ENCODE measurements at places on chromosomes 4 and X.
A peak's percentile ranks its signal among the peaks of the same experiment; 100 is the strongest.

DNA sequence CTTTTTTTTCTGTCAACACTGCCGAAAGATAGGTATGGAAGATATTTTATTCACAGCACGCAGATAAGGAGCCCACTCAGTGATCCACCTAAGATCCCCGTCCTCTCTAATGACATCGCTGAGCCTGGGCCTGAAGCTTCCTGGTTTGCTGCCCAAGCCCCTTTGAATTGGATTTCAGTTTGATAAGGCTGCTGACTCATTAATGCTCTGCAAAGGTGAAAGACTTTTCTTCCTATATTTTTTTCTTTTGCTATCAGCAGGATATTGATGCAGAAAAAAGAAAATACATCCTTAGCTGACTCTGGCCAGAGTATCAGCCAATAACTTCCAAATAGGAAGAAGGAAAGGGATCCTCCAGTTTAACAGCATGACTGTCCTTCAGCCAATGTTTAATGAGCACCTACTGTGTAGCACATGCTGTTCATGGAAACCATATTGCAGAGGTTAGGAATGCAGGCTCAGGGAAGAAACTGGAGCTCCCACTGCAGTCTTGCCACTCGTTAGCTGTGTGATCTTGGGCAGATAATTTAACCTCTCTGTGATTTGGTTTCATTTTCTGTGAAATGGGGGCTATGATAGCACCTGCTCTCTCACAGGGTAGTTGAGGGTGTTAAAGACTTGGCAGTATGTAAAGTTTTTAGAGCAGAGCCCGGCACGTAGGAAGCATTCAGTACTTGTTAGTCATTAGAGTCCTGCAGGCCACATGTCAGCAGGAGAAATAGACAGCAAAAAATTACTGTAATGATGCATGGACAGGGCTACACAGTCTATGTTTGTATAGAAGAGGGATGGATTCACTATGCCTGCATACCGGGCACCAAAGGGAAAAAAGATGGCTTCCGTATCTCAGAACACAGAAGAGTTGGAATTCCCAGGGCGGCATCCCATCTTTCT, 39.3 kb downstream of the EVC start:
- no peak for DNase-seq

GRCh38 chrX:131821945-131822622, 201.0 kb upstream of the STK26 start:
- peak; percentile 83 for DNase-seq

DNA sequence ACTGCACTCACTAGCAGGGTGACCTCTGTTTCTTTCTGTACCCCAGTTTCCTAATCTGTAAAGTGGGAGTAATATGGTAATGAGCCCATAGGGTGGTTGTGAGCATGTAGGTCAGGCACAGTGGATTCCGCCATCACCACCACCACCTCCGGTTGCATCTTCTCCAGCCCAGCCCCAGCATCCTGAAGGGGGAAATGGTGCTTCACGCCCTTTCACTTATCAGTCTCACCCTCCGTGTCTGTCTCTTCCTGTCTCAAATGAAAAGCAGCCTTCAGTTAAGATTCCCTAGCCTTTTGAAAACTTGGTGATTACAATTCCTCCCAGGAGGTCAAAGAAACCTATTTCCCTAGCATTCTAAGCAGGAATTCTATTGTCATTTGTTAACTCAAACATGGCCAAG, 16.9 kb upstream of the XPNPEP2 start:
- DNase-seq, result no peak

DNA sequence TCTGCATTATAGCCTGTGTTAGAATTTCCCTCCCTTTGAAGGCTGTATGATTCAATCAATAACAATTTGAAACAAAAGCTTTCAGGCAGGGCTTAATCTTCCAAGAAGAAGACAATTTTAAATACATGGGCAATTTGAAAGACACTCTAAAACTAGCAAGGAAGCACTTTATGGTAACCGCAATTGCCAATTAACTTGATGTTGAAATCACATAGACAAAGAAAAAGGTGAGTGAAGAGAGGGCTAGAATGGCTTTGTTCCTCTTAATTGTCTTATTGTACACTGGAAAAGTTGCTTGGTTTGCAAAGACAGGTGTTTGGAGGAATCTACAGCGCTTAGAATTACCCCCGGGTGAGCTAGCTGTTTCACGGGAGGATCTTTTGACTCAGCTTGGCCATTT, 74.4 kb upstream of the PRKX start:
- DNase-seq, result no peak

DNA sequence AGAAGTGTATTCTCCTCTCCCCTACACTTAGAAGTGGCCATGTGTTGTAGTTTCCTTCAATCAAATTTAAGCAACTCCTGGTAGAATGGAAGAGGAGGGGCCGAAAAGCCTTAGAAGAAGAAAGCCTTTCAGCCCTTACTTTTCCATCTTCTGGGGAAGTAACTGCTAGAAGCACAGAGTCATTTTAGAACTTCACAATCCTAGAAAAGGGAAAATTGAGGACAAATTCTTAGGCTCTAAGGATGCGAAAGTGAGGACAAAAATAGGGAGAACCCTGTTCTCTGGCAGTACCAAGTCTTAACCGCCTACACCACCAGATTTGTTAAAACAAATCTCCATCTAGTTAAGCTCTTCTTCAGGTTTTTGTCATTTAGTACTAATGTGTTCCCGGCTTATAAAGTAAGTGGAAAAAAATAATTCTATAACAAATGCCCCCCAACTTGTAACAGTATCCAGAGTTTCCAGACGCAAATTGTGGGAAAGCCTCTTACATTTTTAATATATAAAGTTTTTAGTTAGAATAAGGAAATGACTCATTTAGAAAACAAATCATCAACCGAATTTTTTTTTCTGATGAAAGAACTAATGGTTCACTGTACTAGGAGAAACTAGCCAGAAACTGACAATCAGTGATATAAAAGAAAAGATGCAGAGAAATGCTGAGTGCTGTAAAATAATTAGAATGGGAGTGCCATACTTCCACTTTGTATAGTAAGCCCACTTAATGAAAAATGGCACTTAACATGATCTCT, 76.0 kb downstream of the ARAP2 start:
- DNase-seq, result peak; percentile 10

DNA sequence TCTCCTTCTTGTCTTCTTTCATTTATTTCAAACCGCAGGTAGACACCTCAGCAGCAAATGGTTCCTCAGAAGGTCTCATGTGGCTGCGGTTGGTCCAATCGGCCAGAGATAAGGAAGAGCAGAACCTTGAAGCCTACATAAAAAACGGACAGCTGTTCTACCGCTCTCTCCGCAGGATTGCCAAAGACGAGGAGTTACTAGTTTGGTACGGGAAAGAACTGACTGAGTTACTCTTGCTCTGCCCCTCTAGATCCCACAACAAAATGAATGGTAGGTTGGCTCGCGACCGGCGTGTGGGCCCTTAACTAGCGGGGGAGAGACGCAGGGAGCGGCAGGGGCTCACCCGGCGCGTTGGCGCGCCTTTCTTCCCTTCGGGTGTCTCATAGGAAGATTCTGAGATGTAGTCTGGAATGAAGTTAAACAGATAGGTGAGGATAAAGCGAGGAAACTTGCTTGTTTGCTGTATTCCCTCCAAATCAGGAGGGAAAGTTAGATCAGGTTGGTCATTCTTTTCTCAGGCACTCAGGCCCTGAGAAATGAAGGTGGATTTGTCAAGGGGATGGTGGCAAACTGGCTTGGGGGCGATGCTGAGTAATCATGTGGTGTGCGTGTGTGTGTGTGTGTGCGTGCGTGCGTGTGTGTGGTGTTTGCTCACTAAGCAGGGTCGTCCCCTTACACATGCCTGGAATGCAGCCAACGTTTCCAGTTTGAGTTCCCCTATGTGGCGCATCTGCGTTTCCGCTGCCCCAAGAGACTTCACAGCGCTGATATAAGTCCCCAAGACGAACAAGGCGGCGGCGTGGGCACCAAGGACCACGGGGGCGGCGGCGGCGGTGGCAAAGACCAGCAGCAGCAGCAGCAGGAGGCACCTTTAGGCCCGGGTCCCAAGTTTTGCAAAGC, 4.2 kb downstream of the PRDM8 start:
- DNase-seq, result peak; percentile 35

DNA sequence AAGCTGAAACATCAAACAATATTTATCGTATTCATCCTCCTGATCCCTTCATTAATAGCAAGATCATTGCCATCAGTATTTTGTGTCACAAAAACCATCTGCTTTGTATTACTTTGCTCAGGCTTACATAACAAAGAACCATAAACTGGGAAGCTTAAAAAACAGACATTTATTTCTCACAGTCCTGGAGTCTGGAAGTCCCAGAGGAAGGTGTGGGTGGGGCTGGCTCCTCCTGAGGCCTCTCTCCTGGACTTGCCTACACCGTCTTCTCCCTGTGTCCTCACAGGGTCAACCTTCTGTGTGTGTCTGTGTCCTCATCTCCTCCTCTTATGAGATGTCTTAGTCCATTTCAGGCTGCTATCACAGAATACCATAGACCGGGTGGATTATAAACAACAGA, 61.3 kb upstream of the MXRA5 start:
- DNase-seq, result no peak

GRCh38 chr4:127410201-127410600, 222.6 kb upstream of the INTU start:
- no peak for DNase-seq

DNA sequence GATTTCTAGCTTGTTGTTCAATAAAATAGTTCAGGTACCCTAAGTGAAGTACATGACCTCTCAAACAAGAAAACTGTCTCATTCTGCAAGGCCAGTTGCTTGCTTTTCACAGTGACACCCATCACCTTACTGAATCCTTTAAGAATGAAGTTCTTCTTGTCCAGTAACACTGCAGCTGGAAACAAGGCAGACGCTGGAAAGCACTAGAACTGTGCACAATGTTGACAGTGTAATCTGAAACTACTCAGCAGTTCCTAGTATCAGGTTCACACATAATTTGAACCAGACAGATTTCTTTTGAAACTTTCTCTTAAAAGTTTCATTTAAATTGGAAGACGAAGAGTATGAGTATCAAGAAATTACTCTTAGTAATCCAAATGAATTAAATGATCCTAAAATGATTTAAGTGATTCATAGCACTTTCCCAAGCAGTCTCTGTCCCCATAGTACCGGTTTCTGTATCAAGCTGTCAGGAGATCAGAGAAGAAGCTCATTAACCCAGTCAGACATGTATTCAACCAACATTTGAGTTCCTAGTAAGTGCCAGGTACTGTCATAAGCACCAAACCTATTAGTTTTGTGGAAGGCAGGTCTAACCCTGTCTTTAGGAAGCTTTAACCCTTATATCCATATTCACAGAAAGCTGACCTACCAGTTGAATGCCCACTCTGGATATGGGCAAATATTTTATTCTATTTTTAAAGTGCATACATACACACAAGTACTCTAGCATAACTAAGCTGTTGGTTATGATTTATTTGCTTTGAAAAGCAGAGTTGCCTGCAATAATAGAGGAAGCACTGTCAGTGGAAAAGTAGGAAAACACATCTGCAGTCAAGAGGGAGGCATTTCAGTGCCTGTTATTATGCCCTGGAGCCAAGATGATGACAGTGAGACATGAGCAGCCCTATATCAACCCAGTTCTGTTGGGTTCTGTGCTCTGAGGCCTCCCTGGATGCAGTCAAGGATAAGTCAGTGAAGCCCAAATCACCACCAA, 63.6 kb downstream of the PALLD start:
- DNase-seq, result no peak

- DNase-seq, result no peak
Measured at GRCh38 chr4:167724941-167725340, 367.4 kb upstream of the ANXA10 start.

- DNase-seq, result no peak
Measured at GRCh38 chrX:23114241-23114640, 114.5 kb downstream of the DDX53 start.

- DNase-seq, result no peak
Measured at GRCh38 chr4:38184404-38184803, 224.2 kb downstream of the PTTG2 start.

DNA sequence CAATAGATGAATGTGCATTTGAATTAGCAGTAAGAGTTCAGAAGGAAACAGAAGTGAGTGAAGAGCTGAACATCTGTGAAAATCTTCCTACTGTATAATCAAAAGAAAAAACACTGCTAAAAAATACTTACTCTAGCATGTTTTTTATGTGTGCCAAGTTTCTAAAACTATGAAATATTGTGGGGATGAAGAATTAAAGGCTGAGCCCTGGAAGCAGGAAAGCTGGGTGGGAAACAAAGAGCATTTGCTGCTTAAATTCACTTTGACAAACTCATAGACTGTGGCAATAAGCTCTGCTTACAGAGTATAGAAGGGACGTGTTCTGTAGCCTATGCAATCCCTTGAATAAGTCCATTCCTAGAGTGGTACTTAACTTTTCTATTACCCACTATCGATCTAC, 261.7 kb downstream of the ANKRD50 start:
- no peak for DNase-seq

GRCh38 chr4:105022811-105023667, 123.6 kb upstream of the TET2 start:
- no peak for DNase-seq

DNA sequence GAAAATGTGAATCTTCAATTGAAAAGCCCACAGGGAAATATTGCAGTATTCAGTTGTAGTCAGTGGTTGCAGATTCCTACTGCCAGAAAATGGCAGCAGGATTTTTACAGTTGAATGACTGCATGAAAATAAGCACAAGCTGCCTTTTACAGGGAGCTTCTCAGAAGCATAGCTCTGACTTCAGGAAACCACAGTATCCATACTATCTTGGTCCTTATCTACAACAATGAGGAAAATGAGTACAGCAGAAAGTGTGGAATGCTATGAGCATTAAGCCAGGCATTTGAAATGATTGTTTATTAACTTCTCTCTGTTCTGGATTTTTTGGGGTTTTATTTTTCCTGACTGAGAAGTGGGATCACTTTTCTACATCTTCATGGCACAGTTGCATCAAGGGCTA, 34.6 kb upstream of the PRRG1 start:
- DNase-seq, result no peak

DNA sequence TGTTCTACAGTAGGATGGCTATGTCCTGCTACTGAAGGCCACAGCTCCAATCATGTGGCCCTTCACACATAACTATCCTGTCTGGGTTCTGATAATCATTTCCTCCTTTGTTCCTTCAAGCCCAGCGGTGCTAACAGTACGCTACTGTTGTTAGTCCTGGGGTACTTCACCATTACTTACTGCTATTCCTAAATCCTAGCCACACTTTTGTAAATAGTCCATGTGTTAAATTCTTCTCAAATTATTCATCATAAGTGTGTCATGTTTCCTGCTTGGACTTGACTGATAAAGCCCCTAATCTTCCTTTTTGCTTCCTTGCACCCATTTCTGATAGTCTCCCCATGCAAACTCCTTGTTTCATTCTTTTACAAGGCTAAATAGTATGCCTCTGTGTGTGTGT, 332.6 kb downstream of the FGF13 start:
- DNase-seq, result no peak

GRCh38 chr4:158131027-158131426, 41.8 kb downstream of the GASK1B start:
- DNase-seq, result no peak

DNA sequence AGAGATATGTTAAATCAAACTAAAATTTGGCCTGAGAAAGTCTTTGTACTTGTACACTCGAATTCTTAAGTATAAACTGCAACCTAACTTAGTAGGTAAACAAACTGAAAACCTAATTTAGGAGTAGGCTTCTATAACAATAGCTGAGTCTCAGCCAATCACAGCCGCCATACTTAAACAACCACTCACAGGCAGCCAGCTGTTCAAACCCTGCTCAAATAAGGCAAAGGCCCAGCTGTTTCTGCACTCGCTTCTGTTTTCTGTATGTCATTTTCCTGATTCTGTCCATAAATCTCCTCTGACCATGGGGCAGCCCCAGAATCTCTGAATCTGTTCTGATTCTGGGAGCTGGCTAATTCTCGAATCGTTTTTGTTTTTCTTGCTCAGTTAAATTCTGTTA, 7.8 kb upstream of the PLS3 start:
- DNase-seq, result no peak

GRCh38 chrX:1420371-1420770, 28.5 kb upstream of the SLC25A6 start:
- DNase-seq, result no peak
